ENCODE measurements at places on chromosomes 11 and 22. TPM values are rescaled to one million over a fixed set of nuclear protein-coding genes. Genes with fewer than 3 reads are reported as not detected.
A peak's percentile ranks its signal among the peaks of the same experiment; 100 is the strongest.

DNA sequence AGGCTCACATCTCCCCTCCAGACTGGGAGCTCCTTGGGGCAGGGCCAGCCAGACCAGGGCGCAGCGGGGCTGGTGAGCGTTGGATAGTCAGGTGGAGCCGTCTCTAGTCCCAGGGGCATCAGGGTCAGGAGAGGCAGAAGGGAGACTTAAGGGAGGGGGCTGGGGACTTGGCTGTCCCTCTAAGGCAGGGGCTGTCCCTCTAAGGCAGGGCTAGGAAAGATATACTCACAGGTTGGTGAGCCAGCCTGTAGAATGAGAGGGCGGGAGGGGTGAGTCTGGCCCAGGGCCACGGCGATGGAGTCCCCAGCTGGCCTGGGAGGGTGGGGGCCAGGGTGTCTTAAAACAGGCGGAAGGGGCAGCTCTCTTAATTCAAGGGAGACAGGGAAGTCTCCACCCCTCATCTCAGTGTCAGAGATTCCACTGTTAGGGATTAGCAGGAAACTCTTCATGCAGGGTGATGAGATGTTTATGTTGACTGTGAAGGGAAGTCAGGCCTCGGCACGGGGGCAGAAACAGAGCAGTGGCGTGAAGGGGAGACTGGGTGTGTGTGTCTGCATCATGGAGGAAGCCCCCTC lies 11.3 kb downstream of the P2RY2 start:
- H3K4me3 ChIP-seq, result no peak overlapping the region
- peaks cover 3% of the 10 kb centered on the region for H3K4me1 ChIP-seq
- peaks cover 2% of the 10 kb centered on the region for H3K27me3 ChIP-seq
- no peak for DNase-seq
- no peaks in the 10 kb centered on the region for H3K36me3 ChIP-seq
- no peak overlapping the region for H3K27ac ChIP-seq

DNA sequence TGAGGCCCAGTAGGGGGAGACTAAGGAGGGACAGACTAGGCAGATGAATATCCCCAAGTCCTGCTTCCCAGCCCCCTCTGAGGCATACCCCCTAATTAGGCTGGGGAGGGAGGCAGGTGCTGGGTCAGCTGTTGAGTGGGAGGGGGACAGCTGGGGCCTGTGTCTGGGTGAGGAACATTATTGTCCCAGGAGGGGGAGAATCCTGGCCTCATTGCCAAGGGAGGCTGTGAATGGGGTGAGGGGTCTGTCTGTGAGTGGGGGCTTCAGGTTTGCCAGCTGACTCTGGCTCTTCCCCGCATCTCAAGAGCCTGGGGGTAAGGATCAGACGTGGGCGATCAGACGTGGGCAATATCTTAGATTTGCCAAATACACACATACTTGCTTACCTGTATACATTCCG lies 2.1 kb downstream of the INPPL1 start:
- peaks cover 11% of the 10 kb centered on the region for H3K36me3 ChIP-seq
- H3K4me1 ChIP-seq, result peaks cover 30% of the 10 kb centered on the region
- DNase-seq, result no peak
- no peaks in the 10 kb centered on the region for H3K27me3 ChIP-seq
- H3K27ac ChIP-seq, result peak overlapping the region; percentile 22
- H3K4me3 ChIP-seq, result no peak overlapping the region

DNA sequence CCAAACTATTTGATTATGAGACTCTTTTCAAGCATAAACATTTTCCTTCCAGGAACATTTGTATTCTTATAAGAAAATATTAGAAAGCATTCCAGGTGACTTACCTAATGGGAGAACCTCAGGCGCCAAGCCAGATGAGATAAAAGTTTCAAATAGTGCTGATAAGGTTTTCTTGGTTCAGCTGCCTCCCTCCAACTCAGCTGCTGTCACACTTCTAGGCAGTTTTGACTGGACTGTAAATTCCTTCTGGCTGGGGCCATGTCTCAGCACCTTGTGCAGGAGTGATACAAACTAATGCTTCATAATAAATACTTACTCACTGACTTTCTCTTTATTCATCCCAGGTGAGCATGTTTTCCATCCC lies 131.1 kb downstream of the MED15 start:
- H3K27me3 ChIP-seq, result peaks cover 19% of the 10 kb centered on the region
- no peak for DNase-seq
- H3K27ac ChIP-seq, result no peak overlapping the region
- no peak overlapping the region for H3K4me3 ChIP-seq

DNA sequence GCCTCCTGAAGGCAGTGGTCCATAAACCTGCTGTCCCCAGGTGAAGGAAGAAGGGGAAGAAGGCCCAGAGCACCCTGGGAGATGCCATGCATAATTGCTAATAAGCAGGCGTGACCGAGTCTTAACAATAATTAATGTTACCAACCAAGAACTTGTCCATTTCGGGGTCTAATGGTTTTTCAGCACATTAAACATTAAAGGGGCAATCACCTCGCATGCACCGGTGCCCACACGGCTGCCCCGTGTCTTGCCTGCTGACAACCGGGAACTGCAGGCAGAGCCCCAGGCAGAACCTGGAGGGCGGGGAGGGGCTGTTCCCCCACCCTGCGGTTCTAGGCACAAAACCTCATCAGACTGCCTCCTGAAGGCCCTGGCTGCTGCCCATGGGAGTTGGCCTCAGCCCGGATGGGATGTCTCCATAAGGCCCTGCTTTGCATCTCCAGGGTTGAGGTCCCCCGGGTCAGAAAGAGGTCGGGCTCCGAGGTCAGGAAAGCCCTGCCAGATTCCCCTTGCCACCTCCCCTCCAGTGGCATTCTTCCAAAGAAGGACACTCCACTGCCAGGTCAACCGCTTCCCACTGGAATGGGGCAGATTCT lies 169.0 kb downstream of the BUD13 start:
- H3K4me1 ChIP-seq, result no peaks in the 10 kb centered on the region
- H3K4me3 ChIP-seq, result no peak overlapping the region
- H3K27ac ChIP-seq, result no peak overlapping the region
- no peak for DNase-seq
- H3K36me3 ChIP-seq, result no peaks in the 10 kb centered on the region
- no peaks in the 10 kb centered on the region for H3K27me3 ChIP-seq

- no peak overlapping the region for H3K4me3 ChIP-seq
- no peak for DNase-seq
- no peaks in the 10 kb centered on the region for H3K27me3 ChIP-seq
- H3K27ac ChIP-seq, result no peak overlapping the region
Measured at GRCh38 chr11:119193001-119193400, 7.7 kb downstream of the NHERF4 start.

- no peaks in the 10 kb centered on the region for H3K4me1 ChIP-seq
- H3K36me3 ChIP-seq, result no peaks in the 10 kb centered on the region
- no peaks in the 10 kb centered on the region for H3K27me3 ChIP-seq
- no peak overlapping the region for H3K4me3 ChIP-seq
Measured at GRCh38 chr11:69915501-69916250, 96.5 kb upstream of the FGF3 start.

- no peak for DNase-seq
- peak overlapping the region; percentile 54 for H3K27ac ChIP-seq
- H3K4me1 ChIP-seq, result peaks cover 15% of the 10 kb centered on the region
- no peaks in the 10 kb centered on the region for H3K27me3 ChIP-seq
- no peak overlapping the region for H3K4me3 ChIP-seq
Measured at GRCh38 chr22:31622980-31623379, 39.0 kb downstream of the PISD start.

DNA sequence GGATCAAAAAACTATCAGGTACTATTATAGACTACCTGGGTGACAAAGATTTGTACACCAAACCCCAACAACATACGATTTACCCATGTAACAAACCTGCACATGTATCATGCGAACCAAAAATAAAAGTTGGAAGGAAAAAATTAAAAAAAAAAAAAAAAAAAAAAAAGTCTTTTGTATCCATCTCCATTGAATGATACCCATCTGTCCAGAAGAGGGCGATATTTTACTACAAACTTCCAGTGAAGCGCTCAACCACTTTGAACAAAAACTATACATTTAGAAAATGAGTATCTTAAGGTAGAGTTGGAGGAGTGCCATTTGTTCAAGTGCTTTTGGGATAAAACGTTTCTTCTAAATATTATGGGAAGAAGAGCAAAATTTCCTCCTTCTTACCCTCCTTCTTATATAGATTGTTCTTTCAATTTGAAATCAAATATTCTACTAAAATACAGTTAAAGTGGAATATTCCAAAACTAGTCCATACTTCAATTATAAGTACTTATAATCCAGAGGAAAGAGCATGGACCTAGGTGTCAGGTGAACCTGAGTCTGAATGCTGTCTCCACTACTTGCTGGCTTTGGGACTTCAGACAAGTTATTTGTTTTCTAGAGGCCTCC lies 23.3 kb downstream of the ARL14EP start:
- H3K4me3 ChIP-seq, result no peak overlapping the region
- H3K4me1 ChIP-seq, result no peaks in the 10 kb centered on the region
- H3K27ac ChIP-seq, result no peak overlapping the region
- peaks cover 8% of the 10 kb centered on the region for H3K36me3 ChIP-seq
- DNase-seq, result peak; percentile 35

DNA sequence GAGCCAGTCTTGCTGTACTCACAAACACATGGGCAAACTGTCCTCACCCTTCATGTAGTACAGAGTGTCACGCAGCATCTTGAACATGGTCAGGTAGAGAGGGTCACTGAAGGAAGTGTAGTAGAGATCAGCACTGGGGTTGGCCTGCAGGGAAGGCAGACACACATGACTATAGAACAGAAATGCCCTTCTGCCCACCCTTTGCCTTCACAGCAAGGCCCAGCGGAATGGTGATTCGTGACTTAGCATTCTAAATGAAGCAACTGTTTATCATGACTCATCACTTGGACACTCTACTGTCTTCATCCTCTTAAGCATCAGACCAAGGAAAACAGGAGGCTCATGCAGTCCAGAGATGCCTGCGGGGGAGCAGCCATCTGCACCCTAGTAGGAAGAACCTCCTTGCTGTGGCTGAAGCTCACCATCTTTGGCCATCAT lies 33.4 kb downstream of the SERPIND1 start:
- H3K27ac ChIP-seq, result no peak overlapping the region
- DNase-seq, result no peak
- peaks cover 17% of the 10 kb centered on the region for H3K4me1 ChIP-seq
- H3K27me3 ChIP-seq, result no peaks in the 10 kb centered on the region
- no peak overlapping the region for H3K4me3 ChIP-seq

Gene SHISAL1
- total RNA-seq, result not detected

Gene SLC22A25
- not detected for total RNA-seq

All from activated CD4-positive, alpha-beta T cell treated with anti-CD3 and anti-CD28 coated beads, Interleukin-2, amount 10 ng/mL, durations not matched to agents 7 days and 5 days (primary cell).